ENCODE measurements at places on chromosomes 5 and 9. TPM values are rescaled to one million over a fixed set of nuclear protein-coding genes. Genes with fewer than 3 reads are reported as not detected.

DNA sequence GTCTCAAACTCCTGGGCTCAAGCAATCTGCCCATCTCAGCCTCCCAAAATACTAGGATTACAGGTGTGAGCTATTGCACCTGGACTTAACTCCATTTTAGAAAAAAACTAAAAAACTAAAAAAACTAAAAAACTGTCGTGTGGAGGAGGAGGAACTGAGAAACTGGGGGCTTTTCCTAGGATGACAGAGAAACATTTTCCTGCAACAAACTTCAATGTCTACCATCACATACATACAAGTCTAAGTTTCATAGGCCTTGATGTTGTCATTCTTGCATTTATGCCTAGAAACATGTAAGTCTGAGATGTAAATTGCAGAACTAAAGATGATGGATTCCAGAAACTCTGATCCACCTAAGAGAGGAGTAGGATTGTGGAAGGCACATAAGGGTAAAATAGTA lies 556.8 kb downstream of the RAB3C start:
- DNase-seq, result no peak

DNA sequence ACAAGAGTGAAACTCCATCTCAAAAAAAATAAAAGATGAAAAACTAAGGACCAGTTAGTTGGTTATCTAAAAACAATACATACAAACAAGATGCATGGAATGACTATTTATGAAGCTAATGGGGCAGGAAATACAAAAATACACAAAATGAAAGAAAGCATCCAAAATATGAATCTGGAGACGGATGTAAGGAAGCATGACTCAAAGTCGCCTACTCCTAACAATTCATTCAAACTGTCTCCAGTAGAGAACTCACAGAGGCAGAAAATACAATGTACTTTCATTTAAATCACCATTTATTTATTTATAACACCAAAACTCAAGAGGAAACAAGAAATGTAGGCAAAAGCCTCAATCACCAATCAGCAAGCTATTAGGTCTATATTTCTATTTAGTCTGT lies 68.4 kb downstream of the SCAI start:
- no peak for DNase-seq

- no peak for DNase-seq
These were observed 48.7 kb downstream of the FBXW11 start for GRCh38 chr5:171957591-171958251.

The GBGT1 gene
- 5.1 TPM for total RNA-seq

The PCDHGA6 gene
- 4.8 TPM for total RNA-seq

GRCh38 chr5:135839566-135839965 lies 5.1 kb downstream of the SLC25A48 start:
- DNase-seq, result no peak

The OR1J2 gene
- total RNA-seq, result not detected

DNA sequence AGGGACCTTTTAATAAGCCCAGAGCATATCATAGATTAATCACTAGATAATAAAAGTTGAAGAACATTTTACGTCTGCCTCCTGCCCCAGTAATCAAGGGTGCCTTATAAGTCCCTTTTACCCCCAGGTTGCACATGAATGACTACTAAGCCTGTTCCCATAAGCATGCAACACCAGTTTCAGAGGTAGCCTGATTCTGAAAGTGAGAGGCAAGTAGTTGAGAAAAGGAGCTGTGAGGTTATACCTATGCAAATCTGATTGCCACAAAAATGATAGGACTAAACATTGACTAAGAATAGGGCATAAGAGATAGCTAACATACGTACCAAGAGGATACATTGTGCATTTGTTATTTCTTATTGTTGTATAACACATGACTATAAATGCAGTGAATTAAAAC lies 681.9 kb downstream of the ISL1 start:
- no peak for DNase-seq

The NR5A1 gene
- total RNA-seq, result not detected

DNA sequence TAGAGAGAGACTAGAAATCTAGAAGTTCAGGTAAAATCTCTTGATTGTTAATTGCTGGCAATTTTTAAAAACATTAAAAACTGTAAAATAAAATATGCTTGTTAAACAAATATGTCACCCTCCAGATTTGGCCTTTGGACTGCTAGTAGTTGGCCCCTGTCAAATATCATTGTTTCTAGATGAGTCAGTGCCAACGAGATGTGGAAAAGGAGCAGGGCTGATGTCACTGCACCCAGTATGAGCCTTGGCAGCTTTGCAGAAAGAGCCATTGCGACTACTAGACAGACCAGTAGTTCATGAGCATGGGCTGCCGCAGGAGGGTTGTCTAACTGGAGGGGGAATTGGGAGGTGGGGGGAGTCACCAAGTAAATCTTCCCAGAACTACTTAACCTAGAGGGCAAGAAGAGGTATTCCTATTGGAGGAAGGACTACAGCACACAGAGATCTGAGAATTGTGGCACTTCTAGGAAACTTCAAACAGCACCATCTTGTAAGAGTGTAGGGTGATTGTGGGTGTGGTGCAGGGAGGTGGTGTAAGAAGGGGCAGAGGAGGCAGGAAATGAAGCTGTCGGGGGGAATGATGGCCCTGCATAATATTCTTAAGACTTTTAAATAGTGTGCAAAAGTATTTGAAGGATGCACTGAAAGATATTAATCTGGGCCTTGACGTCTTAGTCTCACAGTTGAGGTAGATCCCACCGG lies 7.1 kb upstream of the DOCK2 start:
- DNase-seq, result no peak

GRCh38 chr5:179475208-179475751 lies 75.1 kb upstream of the RUFY1 start:
- peak; percentile 85 for DNase-seq
